ENCODE measurements at places on chromosomes 4 and X. TPM values are rescaled to one million over a fixed set of nuclear protein-coding genes. Genes with fewer than 3 reads are reported as not detected.

ASB9 gene
- 2.9 TPM for total RNA-seq

TRIM61 gene
- total RNA-seq, result 0.81 TPM

TKTL2 gene
- total RNA-seq, result not detected

- no peak overlapping the region for H3K4me3 ChIP-seq
- H3K4me1 ChIP-seq, result no peaks in the 10 kb centered on the region
- no peaks in the 10 kb centered on the region for H3K27me3 ChIP-seq
- DNase-seq, result no peak
Measured at GRCh38 chr4:78653655-78654054, 102.1 kb downstream of the ANXA3 start.

GRCh38 chr4:99324361-99324760 is 3.2 kb upstream of the ADH1B start:
- no peaks in the 10 kb centered on the region for H3K27me3 ChIP-seq
- peaks cover 5% of the 10 kb centered on the region for H3K4me1 ChIP-seq
- no peak overlapping the region for H3K4me3 ChIP-seq
- no peaks in the 10 kb centered on the region for H3K36me3 ChIP-seq
- peak overlapping the region; percentile 22 for H3K27ac ChIP-seq
- DNase-seq, result no peak

- H3K27me3 ChIP-seq, result no peaks in the 10 kb centered on the region
- DNase-seq, result no peak
- no peaks in the 10 kb centered on the region for H3K4me1 ChIP-seq
- H3K27ac ChIP-seq, result no peak overlapping the region
- no peaks in the 10 kb centered on the region for H3K36me3 ChIP-seq
- H3K4me3 ChIP-seq, result no peak overlapping the region
Measured at GRCh38 chrX:141945426-141945825, 41.7 kb downstream of the MAGEC1 start.

GRCh38 chr4:4259484-4260100 is 11.6 kb upstream of the TMEM128 start:
- no peaks in the 10 kb centered on the region for H3K36me3 ChIP-seq
- H3K4me1 ChIP-seq, result no peaks in the 10 kb centered on the region
- no peak overlapping the region for H3K27ac ChIP-seq
- no peaks in the 10 kb centered on the region for H3K27me3 ChIP-seq
- H3K4me3 ChIP-seq, result no peak overlapping the region
- no peak for DNase-seq

DNA sequence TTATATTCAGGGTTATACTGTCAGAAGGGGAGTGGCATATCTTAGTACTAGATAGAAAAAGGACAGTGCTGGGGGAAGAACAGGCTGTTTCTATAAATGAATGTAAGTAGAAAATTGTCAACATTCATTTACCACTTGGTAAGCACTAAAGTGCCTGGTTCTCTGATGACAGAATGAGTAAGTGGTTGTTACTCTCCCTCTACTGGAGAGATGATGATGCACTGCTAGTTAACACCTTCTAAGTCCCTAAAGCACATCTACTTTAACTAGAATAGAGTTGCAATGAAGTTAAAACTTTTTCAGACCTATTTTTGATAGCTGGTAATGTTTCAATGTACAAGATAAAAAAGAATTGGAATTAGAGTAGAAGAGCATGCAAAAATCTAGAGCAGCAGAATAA is 214.5 kb downstream of the KLHL4 start:
- no peak overlapping the region for H3K27ac ChIP-seq
- DNase-seq, result no peak
- H3K4me3 ChIP-seq, result no peak overlapping the region
- no peaks in the 10 kb centered on the region for H3K4me1 ChIP-seq
- no peaks in the 10 kb centered on the region for H3K36me3 ChIP-seq

DNA sequence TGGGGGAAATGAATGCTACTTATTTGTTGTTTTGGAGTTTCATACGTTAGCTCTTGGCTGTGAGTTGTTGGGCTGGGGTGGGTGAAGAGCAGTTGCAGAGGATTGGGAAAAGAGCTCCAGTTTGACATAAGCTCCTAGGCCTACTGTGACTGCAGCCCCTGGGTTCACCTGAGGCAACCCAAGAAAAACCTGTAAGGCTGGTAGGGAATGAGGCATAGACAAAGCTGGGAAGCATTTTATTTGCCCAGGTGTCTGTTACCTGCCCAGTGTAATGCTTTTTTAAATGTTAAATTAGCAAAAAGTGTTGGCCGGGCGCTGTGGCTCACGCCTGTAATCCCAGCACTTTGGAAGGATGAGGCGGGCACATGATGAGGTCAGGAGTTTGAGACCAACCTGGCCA is 160.0 kb downstream of the FHIP1A start:
- no peaks in the 10 kb centered on the region for H3K4me1 ChIP-seq
- no peak overlapping the region for H3K27ac ChIP-seq
- H3K4me3 ChIP-seq, result no peak overlapping the region
- DNase-seq, result no peak
- no peaks in the 10 kb centered on the region for H3K27me3 ChIP-seq

DNA sequence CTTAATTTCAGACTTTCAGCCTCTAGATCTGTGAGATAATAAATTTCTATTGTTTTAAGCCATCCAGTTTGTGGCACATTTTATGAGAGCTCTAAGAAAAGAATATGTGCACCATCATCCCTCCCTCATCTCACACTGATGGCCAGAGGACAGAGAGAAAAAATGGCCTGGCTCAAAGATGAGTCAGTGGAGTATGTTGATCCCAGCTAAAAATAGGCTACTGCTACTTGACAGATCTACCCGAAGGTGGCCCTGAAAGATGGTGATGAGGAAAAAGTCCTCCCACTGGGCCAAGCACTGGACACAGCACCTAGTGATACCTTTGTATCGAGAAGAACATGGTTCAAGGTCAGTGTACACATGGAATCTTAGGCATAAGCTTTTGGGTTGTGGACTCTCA is 38.2 kb upstream of the DCTD start:
- no peaks in the 10 kb centered on the region for H3K27me3 ChIP-seq
- H3K4me3 ChIP-seq, result no peak overlapping the region
- no peak overlapping the region for H3K27ac ChIP-seq
- no peak for DNase-seq

DNA sequence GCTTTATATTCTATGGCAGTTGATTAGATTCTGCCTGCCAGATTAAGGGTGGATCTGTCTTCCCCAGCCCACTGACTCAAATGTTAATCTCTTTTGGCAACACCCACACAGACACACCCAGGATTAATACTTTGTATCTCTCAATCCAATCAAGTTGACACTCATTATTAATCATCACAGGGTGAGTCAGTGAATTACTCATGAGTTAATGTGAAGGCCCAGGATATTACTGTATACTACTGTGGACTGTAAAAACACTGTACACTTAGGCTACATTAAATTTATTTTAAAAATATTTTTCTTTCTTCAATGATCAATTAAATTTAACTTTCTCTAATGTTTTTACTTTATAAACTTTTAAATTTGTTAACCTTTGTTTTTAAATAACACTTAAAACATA is 87.7 kb downstream of the NAP1L3 start:
- H3K36me3 ChIP-seq, result no peaks in the 10 kb centered on the region
- no peak for DNase-seq
- no peak overlapping the region for H3K27ac ChIP-seq
- H3K27me3 ChIP-seq, result no peaks in the 10 kb centered on the region
- no peaks in the 10 kb centered on the region for H3K4me1 ChIP-seq

GRCh38 chr4:5940470-5941203 is 47.8 kb upstream of the CRMP1 start:
- no peaks in the 10 kb centered on the region for H3K27me3 ChIP-seq
- no peak overlapping the region for H3K4me3 ChIP-seq
- no peak for DNase-seq
- no peaks in the 10 kb centered on the region for H3K36me3 ChIP-seq
- H3K4me1 ChIP-seq, result no peaks in the 10 kb centered on the region

DNA sequence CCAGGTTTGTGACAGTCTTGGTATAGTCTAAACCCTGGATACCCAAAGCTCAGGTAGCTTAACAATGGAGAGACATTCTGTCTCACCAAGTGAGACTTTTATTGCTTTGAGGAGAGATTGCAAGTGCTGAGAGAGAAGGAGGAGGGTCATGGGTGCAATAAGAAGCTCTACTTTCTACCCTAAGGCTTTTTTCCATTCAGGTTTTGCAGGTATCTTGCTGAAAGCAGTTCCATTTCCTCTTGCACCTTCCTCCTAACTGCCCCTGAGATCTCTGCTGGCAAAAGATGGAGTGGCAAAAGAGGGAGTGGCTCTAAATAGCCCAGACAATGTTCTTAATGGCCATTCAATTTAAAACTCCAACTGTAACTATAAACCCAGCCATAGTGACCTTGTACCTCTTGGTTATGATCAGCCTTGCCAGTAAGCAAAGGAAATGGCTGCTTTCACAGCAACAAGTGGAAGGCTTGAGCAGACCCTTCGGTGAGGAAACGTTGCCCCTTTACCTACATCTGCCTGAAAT is 105.6 kb upstream of the CPEB2 start:
- no peak overlapping the region for H3K27ac ChIP-seq
- H3K27me3 ChIP-seq, result no peaks in the 10 kb centered on the region
- H3K4me3 ChIP-seq, result no peak overlapping the region
- DNase-seq, result no peak
- no peaks in the 10 kb centered on the region for H3K4me1 ChIP-seq

DNA sequence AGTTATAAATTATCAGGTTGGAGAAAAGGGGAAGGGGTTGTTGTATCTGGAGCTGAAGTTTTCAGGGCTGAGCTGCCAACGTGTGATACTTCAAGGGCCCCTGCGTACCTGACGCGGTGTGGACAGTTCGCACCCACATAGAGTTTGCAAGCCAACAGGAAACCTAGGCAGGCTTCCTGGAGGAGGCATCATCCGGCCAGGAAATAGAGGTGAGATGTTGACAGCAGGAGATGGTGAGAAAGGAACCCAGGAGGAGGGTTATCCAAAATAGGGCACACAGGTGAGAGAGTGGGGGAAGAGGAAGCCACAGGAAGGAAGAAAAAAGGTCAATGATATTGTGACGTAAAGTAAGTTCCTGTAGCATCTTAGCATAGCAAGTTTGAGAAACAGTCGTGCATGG is 127.2 kb downstream of the DHRSX start:
- H3K36me3 ChIP-seq, result no peaks in the 10 kb centered on the region
- H3K4me3 ChIP-seq, result no peak overlapping the region
- DNase-seq, result no peak
- H3K27me3 ChIP-seq, result no peaks in the 10 kb centered on the region
- H3K4me1 ChIP-seq, result no peaks in the 10 kb centered on the region

GRCh38 chr4:8694651-8695151 is 102.1 kb downstream of the CPZ start:
- H3K27ac ChIP-seq, result no peak overlapping the region
- no peak overlapping the region for H3K4me3 ChIP-seq
- H3K4me1 ChIP-seq, result no peaks in the 10 kb centered on the region
- no peak for DNase-seq
- no peaks in the 10 kb centered on the region for H3K36me3 ChIP-seq
- no peaks in the 10 kb centered on the region for H3K27me3 ChIP-seq

- H3K4me3 ChIP-seq, result no peak overlapping the region
- peaks cover 2% of the 10 kb centered on the region for H3K36me3 ChIP-seq
- H3K4me1 ChIP-seq, result peaks cover 9% of the 10 kb centered on the region
- no peaks in the 10 kb centered on the region for H3K27me3 ChIP-seq
- DNase-seq, result no peak
Measured at GRCh38 chr4:41061482-41062185, 152.7 kb downstream of the APBB2 start.

DNA sequence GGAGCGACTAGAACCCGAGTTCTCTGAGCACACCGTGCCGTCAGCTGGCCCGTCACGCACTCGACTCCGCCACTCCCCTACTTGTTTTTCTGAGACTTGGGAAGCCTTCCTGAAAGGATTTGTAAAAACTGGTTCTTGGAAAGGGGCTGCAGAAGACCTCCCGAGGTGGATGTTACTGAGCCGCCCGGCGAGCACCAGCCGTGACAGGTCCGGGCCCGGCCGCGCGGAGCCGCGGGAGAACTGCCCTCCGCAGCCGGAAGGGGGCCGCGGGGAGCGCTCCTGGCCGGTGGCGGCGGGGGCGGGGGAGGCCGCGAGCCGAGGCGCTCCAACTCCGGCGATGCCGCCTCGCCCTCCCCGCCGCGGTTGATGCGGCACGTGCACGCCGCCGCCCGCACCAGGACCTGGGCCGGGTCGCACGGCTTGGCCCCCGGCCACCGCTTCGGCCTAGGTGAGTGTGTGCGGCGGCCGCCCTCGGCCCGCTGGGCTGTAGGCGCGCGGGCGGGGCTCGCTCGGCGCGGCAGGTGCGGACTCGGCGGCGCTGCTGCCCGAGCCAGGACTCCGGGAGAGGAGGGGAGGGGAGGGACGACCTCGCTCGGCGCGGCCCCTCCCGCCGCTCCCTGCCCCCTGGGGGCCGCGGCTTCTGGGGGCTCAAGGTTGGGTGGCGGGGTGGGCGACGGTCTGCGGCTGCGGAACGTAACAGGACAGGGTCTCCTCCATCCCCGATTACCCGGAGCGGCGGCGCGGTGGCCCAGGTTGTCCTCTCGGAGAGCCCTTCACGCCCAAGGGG is 1.7 kb downstream of the SPRY1 start:
- DNase-seq, result peak; percentile 91
- H3K4me3 ChIP-seq, result peak overlapping the region; percentile 77
- peak overlapping the region; percentile 7 for H3K27ac ChIP-seq
- H3K4me1 ChIP-seq, result no peaks in the 10 kb centered on the region
- peaks cover 3% of the 10 kb centered on the region for H3K36me3 ChIP-seq

GRCh38 chrX:136999024-136999423 is 34.8 kb downstream of the GPR101 start:
- H3K4me1 ChIP-seq, result no peaks in the 10 kb centered on the region
- H3K27me3 ChIP-seq, result no peaks in the 10 kb centered on the region
- no peak for DNase-seq
- H3K27ac ChIP-seq, result no peak overlapping the region
- no peak overlapping the region for H3K4me3 ChIP-seq

DNA sequence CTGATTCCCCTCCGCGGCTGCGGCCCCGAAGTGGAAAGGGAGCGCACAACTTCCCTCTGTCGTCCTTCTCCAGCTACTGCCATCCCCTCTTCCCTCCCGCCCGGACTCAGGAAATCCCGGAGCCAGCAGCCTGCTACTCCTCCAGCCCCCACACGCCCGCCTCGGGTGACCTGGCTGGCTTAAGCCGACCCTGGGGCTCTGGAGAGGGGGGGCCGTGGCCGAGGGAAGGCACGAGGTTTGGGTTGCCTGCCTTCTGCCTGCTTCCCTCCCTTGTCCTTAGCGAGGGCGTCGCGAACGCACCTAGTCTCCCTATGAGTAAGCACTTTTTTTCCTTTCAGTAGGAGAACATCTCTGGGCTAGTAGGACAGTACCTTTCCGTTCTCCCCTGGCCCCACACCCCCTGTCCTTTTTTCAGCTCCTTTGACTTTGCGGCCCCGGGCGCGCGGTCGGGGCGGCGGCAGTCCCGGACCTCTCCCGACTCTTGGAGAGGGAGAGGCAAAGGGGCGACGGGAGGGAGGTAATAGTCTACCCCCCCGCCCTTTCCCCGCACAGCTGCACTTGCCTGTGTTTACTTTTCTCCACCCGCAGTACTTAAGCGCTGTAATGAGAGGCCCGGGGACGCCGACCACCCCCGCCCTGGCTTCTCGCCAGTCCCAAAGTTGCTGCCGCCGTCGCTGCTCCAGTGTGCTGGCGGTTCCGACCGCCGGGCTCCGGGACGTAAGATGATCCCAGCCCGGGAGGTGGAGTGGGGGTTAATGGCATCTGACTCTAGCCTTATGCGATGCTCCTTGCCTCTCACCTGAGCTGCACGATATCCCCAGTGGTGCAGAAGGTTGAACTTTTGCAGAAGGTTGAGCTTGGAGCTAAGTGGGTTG is 868 bp downstream of the PLS3 start:
- H3K36me3 ChIP-seq, result no peaks in the 10 kb centered on the region
- H3K27ac ChIP-seq, result peak overlapping the region; percentile 86
- DNase-seq, result peak; percentile 78
- no peaks in the 10 kb centered on the region for H3K27me3 ChIP-seq
- peak overlapping the region; percentile 48 for H3K4me3 ChIP-seq
